ENCODE measurements at places on chromosomes 1 and 21.

- DNase-seq = no peak
These were observed 6.0 kb downstream of the DRAM2 start for GRCh38 chr1:111133866-111134265.

DNA sequence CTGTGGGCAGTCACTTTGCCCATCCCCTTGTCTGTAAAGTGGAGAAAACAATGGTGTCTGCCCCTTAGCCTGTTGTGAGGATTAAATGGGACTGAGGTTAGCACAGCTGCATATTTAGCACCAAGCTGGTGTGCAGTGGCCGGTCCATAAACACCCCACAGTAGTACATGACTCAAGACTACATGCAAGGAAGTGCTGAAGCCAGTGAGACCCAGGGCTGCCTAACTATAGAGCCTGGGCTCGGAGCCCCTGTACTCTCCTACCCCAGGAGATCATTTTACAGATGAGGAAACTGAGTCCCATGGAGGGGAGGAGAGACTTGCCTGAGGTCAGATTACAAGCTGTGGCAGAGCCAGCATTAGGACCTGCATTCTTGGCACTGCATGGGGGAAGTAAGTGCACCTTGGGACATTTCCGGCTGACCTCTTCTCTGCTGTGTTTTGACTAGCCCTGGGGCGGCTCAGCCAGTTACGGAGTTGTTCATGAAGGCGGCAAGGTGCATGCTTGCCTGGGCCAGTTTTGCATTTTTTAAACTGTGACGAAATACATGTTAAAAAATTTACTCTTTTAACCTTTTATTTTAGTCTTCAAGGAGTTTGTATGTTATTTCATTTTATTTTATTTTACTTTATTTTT, 3.2 kb downstream of the SERINC2 start:
- no peak for DNase-seq

- peak; percentile 97 for DNase-seq
These were observed 64.1 kb downstream of the DDR2 start for GRCh38 chr1:162696286-162696862.

DNA sequence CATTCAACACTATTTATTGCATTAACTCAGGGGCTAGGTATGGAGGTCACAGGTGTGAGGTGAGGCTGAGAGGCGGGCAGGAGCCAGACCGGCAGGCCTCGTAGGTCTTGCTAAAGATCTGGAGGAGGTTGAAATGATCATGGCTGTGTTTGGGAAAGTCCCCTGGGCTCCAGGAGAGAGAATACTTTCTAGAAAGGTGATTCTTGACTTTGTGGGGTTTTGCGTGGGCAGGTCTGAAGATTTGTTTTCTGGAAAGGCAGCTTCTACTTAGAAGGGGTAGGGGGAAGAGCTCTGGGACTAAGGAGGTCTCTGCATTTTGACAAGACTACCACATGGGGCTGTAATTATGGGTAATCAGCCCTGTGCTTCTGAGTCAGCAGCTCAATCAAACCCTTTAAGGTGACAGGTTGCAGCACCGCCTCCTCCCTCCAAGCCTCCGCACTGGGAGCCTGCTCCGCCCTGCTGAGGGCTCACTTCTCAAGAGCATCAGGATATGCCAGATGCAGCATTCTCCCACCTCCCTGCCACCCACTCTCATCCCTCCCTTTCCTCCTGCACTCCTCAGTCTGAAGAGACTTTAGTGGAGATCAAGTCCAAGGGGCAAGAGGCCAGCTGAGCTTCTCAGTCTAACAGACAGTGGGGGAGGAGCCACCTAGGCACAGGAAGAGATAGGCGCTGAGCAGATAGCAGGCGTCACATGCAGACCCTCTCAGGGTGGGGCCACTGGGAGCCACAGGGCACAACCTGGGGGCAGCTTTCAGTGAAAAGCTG, 30.5 kb downstream of the SLC30A1 start:
- DNase-seq = no peak

DNA sequence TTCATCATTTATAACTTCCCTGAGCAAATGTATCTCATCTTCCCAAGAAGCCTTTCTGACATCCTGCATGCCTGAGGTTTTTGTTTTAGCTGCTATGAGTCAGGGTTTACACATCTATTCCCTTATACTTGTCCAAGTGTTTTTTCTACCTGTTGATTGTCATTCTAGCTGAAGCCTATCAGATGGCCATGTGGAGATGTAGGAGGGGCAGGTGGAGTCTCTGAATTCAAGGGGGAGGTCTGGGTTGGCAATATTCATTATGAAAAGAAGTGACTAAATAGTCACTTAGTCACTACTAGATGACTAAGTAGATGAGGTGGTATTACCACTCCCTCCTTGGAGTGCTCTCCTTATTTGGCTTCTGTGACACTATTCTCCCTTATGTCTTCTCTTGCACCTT, 52.4 kb downstream of the XCL1 start:
- peak; percentile 84 for DNase-seq

DNA sequence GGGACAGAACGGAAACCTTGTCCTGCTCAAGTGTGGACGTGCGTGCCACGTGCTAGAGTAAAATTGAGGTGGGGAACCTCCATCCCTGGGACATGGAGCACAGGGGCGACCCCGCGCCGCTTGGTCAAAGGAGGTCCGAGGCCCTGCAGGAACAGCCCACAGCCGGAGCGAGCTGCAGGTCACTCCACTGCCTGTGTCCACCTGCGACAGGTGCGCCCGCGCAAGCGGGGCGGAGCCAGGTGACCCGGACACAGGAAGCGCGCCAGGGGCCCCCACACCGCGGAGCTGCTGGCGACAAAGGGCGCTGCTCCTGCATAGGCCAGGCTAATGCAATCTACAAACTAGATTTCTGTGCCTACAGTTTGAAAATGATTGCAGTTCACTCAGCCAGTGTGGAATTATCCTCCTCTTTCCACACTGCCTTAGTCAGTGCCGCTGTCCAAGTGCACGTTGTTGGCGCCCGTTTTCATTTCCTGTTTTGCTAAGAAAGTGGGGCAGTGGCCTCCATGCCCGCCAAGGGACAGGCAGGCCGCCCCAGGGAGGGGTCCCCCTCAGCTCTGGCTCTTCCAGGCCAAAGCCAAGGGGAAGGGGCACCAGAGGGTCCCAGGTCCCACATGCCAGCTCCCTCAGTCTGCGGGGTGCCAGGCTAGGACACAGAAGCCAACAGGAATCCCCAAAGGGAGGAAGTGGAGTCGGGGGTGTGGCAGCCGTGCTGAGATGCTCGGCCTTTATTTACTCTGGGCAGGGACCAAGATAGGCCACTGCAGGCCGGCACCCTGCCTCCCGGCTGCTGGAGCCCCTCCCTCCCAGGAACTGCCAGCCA, 4.3 kb upstream of the NADK start:
- peak; percentile 76 for DNase-seq

DNA sequence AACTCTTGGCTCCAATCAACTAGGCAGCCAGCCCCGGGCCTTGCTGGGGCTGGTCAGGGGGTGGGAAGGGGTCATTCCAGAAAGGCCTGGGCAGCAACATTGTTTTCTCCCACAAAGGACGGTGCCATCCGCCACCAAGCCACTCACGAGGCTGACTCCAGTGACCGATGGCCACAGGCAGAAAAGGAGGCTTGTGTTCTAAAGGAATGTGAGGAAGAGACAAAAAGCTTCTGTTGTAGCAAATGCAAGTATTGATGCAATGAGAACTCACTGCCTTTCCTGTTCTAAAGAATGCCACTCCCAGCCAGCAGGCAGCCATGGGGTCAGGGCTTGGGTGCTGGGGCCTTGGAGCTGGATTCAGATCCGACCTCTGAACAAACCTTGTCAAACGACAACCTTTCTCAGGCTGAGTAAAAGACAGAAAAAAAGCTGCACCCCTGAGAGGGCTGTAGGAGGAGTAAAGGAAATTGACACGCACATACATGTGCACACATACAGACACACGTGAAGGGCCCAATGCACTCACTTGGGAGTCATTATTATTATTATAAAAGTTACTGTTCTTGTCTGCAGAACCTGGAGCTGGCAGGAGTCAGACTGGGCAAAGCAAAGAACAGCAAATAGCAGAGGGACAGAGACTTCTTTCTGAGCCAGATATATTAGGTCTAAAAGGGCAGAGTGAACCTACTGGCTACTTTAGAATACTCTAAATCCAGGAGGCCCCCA, 13.9 kb upstream of the PRMT2 start:
- no peak for DNase-seq

DNA sequence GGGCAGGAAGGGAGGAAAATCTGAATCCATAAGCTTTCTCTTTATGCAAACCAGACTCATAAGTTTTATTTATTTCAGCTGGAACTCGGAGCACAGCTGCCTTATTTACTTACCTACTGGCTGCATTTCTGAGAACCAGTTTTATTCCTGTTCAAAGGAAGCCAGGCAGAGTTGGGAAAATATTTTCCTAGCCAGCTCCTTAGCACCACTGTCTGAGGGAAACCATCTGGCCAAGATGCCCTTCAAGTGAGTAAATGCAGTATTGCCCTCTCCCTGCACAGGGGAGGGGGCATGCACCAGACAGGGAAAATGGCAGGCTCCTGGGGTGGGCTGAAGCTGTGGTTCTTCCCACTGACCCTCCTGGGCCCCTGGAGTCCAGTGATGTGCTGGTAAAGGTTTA, 28.9 kb upstream of the FMOD start:
- DNase-seq = peak; percentile 31

DNA sequence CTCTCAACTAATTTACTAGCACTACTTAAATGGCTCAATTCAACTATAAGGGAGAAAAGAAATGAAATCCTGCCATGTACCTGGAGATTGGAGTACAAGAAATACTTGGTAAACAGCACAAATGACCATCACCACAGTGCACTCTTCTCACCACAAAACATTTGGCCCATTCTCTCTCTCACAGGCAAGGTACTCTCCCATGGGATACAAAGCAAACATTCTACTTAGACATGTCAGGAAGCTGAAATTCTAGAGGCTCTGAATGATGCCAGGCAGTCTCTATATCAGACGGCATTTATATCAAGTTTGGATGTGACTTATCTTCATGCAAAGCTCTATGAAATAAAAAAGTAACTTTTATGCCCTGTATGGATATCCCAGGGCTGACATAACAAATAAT, 72.5 kb downstream of the DPT start:
- DNase-seq = peak; percentile 12

All from fibroblast of the aortic adventitia (primary cell).